Skin of body (tissue), 3 donors: ENCODE measurements at places on chromosomes 1 and 21. TPM values are rescaled to one million over a fixed set of nuclear protein-coding genes. Genes with fewer than 3 reads are reported as not detected.

DNA sequence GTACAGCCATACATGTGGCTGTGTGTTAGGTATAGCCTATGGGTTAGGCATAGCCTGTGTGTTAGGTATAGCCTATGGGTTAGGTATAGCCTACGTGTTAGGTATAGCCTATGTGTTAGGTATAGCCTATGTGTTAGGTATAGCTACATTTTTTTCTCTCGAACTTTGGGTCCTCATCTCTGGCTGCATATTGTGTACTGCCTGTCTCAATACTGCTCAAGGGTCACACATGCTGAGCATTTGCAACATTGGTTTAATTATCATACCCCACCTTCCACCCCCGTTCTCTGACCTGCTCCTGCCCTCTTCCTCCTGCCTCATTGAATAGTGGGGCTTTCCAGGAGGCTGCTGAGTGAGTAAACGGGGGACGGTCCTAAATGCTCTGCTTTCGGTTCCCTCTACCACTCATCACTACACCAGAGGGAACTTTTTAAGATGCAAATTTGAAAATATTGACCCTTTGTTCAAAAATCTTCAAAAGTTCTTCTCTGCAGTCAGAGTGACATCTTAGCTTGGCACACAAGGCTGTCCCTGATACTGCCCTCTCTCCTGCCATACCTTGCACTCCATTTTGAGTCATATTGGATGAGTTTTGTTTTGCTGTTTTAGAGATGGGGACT lies 17.8 kb downstream of the OR2B11 start:
- DNase-seq, result no peak

DNA sequence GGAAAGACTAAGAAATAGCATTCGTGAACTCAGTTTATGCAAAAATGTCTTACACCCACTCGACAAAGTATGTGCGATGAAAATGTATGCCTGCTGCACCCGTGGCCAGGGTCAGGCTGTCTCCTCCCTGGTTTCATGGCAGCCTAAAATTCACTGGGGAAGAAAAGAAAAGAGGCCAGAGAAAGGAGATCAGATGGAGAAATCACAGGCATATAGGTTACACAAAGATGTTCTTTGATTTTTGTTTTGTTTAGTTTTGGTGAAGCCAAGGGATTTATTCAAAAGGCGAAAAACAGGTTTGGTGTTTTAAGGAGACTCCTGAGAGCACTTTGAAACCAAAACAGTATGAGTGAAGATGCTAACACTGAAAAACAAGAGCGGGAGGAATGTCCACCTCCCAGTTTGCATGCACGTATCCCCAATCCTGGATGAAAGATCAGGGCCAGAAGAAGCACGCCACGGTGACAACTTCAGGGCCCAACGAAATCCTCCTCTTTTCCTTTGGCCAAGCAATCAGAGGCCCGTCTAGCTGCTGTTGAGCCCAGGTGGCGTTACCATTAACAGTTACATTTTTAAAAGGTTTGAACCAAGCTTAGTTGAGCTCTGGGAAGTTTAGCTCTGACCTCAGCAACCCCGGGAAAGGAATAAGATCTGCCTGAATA lies 992 bp upstream of the SSX2IP start:
- no peak for DNase-seq

KIF17 gene
- 2.5 TPM for total RNA-seq

GPR25 gene
- total RNA-seq, result not detected
